ENCODE measurements at places on chromosomes 11 and 22. TPM values are rescaled to one million over a fixed set of nuclear protein-coding genes. Genes with fewer than 3 reads are reported as not detected.

DNA sequence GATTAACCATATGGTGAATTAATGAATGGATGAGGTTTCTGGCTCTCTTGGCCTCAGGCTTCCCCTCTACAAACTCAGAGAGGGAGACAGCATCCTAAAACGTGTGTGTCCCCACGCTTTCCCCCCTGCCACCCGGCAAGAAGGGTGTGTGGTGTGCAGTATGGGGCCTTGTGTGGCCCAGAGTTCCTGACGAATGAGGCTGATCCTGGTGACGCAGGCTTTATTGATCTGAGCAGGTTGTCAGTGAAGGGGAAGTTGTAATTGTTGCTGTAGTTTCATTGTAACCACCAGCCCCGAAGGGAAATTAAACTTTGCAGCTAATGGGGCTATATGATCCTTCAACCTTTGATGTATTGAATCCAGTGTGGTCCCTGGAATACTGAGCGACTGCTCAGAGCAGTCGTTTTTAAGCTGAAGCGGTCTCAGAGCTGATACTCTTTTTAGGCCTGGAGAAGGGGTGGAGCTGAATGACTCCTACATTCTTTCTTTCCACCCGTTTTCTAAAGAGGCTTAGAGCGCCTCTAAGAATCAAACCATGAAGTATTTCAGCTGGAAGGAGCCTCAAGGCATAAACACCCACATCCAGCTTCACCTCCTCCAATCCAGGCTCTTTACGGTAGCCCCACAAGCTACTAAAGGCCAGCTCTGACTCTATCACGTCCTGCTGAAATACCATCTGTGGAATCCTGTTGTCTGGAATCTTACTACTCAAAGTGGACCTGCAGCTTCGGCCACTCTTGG lies 284.7 kb downstream of the MIAT start:
- no peak for DNase-seq

GRCh38 chr11:73270855-73271477 lies 1.2 kb upstream of the P2RY6 start:
- no peak for DNase-seq

DNA sequence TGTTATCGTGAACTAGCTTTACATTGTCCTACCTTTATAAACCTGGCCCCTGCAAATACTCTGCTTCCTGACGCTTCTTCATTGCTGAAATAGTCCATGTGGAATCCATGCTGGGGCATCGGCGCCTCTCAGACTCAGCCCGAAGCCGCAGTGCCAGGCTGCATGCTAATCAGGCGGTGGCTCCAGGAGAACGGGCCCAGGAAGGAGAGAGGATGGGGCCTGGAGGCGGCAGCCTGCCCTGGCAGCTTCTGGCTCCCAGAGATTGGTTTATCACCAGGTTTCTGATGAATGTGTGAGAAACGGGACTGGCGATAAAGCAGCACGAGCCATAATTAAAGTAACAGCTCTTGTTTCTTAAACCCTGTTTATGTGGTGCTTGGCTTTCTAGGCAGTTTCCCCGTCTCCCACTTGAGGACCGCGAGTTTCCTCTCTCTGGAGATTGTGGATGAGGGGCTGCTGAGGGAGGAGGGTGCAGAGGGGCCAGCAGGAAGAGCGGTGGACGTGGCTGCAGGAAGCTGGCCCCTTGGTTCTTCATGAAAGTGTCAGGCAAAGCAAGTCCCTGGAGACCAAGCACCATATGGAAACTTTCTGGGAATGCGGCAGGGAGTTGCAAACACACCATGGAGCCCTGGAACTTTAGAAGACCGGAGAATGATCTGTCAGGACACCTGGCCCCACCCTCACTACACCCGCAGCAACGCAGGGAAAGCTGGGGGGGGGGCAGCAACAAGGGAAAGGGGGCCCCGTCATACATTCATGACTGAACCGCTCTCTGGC lies 93.4 kb downstream of the NTM start:
- DNase-seq, result no peak

DNA sequence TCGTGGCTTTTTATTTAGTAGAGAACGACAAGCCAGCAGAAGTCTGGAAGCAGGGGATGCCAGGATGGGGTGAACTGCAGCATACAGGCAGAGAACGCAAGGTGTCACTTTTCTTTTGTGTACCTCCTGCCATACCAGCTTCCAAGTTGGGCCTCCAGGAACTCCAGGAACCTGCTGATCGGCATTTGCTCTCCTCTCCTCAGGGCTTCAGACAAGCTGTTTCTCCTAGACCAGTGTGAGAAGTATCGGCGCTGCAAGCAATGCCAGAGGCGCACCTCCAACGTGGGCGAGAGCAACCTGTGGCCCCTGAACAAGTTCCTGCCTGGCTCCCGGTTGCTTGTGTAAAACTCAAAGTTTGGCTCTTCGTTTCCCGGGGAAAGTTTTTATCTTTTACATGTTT lies 47.7 kb downstream of the CCDC81 start:
- no peak for DNase-seq

DNA sequence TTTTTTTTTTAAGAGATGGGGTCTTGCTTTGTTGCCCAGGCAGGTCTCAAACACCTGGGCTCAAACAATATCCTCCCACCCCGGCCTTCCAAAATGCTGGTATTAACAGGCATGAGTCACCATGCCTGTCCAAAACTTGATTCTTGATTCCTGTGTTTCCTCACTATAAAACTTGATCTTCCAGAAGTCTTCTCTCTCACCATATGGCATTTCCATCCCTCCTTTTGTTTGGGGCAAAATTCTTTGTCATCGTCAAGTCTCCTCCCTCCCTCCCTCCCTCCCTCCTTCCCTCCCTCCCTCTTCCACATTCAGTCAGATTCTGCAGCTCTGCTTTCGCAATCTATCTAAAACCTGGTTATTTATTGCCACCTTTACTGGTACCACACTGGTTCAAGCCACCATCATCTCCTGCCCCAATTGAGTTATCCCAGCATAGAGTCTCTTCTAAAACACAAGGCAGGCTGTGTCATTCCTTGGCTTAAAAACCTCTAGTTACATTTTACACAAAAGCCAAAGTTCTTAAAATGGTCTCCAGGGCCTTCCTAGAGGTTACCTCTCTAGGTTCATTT lies 65.0 kb upstream of the HORMAD2 start:
- peak; percentile 20 for DNase-seq

DNA sequence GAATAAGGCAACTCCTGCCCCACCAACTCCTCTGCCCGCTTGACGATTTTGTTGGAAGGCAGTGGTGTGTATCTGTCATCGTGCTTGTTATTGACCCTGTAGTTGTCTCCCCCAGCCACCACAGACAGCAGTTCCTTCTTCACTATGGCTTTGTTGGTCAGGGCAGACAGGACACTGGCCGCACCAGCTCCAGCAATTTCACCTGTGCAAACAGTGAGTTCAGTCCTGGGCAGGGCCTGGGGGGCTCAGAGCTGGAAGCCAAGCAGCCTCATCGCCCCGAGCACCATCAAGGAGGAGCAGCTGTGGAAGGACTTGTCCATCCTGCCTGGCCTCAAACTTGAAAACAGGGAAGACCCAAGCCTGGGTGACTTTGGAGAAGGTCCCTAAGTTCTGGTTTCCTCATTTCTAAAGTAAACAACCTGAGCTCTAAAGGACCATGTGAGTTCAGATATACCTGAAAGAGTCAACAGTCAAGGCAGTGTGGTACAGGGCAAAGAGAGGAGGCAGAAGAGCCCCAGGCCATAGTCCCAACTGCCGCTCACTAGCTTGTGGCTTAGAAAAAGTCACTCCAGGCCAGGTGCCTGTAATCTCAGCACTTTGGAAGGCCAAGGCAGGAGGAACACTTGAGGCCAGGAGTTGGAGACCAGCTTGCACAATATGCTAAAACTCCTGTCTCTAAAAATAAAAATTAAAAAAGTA lies 4.6 kb downstream of the PLAAT2 start:
- no peak for DNase-seq

- DNase-seq, result no peak
Observed at GRCh38 chr22:41842996-41843970, 10.4 kb downstream of the SREBF2 start.

DNA sequence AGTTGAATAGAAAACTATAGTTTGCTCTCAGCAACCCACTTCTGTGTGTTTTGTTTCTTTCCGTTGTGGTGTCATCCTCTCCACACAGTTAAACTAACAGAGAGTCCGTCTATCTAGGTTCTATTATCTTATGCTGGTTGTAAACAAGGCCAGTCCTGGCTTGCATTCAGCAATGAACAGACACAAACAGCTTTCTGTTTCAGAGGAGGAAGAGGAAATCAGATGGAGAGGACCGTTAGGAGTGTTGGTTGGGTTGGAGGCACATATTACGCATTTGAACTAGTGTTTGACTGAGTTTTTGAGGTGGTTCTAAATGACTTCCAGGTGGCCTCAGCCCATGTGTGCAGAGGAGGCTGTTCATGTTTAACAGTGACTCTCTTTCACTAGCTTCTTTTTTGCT lies 129.5 kb upstream of the SORL1-AS1 start:
- no peak for DNase-seq

DNA sequence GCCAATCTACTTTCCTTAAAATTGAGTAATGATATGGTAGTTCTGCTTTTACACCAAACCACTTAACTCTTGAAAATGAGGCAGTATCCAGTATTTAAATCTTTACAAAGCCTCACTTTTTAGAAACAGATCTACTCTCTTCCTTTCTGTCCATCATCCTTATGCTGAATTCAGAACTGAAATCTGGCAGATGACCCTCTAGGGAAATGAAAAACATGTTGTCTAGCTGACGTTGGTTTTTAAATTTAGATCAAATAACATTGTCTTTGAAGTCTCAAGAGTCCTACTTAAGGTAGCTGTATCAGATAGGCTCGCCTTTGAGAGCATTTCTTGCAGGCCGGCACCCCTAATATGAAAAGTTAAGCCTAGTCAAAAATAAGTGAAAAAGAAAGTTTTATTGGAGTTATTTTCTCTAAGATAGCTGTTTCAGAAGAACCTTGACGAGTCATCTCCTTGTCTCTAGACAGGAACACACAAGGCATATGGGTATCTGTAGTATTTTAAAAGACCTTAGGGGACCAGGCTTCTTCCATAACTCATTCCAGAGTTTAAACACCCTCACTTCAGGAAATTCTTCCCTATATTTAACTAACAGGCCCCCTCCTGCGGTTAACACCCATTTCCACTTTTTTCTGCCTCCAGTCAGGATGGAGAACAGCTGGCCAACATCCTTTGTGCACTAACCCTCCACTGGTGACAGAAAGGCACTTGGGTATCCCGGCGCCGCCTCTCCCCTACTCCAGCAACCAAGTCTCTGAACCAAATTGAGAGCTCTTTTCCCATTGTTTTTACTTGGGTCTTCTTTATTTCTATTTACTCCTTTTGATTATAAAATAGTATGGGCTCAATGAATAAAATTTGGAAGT lies 81.2 kb downstream of the WNT11 start:
- no peak for DNase-seq

GRCh38 chr11:59778122-59778521 lies 22.9 kb downstream of the STX3 start:
- DNase-seq, result no peak

DNA sequence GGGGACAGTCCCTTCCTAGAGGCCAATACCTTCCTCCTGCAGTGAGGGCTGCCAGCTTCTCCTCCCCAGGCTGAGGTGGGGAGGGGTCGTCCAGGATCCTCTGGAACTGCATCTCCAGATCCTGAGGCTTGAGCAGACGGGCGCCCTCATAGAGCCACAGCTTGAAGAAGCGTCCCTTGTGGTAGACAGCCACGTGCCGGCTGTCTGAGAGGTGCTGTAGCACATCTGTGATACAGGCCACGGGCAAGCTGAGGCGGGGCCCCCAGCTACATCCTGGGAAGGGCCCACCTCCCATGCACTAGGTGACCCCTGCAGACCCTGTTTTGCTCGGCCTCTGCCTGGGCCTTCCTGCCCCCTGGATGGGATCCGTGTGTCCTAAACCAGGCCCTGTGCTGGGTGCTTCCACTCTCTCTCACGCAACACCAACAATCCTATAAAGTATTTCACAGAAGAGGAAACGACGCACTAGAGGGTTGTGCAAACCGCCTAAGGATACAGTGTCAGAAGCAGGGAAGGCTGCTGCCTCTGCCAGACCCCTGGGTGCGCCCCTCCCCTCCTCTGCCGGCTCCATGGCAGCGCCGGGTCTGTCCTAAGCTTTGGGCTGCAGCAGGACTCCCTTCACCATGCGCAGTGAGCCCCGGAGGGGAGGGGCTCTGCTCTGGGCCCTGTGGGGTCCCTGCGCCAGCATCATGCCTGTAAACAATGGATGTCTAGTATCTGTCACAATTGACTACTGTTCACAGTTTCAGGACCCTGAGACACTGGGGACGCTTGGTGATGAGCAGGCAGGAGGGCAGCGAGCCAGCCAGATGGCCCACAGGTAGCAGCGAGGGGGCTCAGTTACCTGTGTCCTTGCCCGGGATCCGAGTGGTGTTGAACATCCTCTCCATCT lies 4.5 kb downstream of the CPT1B start:
- no peak for DNase-seq

DNA sequence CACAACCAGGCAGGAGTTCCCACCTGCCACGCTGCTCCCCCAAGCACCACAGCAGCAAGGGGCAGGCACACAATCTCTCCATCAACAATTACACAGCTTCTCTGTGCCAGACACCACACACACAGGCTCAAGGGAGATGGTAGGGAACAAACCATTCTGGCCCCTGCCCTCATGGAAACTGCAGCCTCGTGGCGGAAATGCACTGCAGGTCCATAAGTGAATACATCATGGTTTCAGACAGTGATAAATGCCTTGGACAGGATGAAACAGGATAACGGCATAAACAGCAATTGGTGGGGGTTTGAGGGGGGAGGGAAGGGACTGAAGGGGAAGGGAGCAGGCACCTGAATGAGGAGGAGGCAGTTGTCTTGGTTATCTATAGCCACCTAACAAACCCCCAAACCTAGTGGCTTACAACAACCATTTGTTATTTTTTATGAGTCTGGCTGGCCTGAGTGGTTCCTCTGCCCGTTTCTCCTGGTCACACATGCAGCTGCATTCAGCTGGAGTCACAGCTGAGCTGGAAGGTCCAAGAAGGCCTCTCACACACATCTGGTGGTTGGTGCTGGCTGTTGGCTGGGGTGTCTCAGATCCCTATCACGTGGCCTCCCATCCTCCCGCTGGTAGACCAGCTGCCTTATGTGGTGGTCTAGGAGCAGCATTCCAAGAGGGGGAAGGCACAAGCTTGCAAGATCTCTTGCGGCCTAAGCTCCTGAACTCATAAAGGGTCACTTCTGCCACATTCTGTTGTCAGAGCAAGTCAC lies 15.0 kb upstream of the YWHAH start:
- peak; percentile 69 for DNase-seq

DNA sequence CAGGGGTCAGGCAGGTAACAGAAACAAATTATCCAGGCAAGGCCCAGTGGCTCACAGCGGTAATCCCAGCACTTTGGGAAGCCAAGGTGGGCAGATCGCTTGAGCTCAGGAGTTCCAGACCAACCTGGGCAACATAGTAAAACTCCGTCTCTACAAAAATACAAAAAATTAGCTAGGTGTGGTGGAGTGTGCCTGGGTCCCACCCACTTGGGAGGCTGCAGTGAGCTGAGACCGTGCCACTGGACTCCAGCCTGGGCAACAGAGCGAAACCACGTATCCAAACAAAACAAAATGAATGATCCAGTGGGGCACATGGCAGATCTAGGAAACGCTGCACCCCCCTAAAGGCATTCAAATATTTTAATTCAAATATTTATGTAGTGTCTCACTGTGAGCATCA lies 9.9 kb downstream of the NUMA1 start:
- DNase-seq, result no peak

- DNase-seq, result peak; percentile 47
Observed at GRCh38 chr11:101346591-101346990, 217.0 kb upstream of the PGR start.

GRCh38 chr22:43878831-43879550 lies 12.8 kb downstream of the PNPLA5 start:
- DNase-seq, result no peak

Gene CAVIN3
- total RNA-seq, result 92.5 TPM

Gene ZNF215
- total RNA-seq, result 3.6 TPM

Gene BRD1
- total RNA-seq, result 23.9 TPM

Data from fibroblast of lung (primary cell).